ENCODE measurements at places on chromosomes 3 and 15. TPM values are rescaled to one million over a fixed set of nuclear protein-coding genes. Genes with fewer than 3 reads are reported as not detected.

GRCh38 chr15:39692356-39693327, 90.0 kb downstream of the FSIP1 start:
- H3K27me3 ChIP-seq: no peaks in the 10 kb centered on the region
- H3K4me1 ChIP-seq: peaks cover 59% of the 10 kb centered on the region
- no peaks in the 10 kb centered on the region for H3K36me3 ChIP-seq
- H3K27ac ChIP-seq: peak overlapping the region; percentile 80

DNA sequence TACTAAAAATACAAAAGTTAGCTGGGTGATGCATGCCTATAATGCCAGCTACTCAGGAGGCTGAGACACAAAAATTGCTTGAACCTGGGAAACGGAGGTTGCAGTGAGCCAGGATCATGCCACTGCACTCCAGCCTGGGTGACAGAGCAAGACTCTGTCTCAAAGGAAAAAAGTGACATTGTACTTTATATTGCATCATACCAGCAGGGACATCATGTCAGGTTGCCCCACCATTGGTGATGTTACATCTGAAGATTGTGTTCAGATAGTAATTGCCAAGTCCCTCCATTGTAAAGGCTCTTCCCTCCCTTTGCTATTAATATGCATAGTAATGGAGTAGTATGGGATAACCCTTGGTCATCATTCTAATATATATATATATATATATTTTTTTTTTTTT, 44.8 kb downstream of the FOXL2 start:
- no peak overlapping the region for H3K4me3 ChIP-seq
- H3K27me3 ChIP-seq: no peaks in the 10 kb centered on the region
- H3K4me1 ChIP-seq: no peaks in the 10 kb centered on the region
- no peak overlapping the region for H3K27ac ChIP-seq
- H3K36me3 ChIP-seq: no peaks in the 10 kb centered on the region

- no peaks in the 10 kb centered on the region for H3K36me3 ChIP-seq
- no peak overlapping the region for H3K27ac ChIP-seq
- no peak for DNase-seq
- no peaks in the 10 kb centered on the region for H3K4me1 ChIP-seq
- H3K4me3 ChIP-seq: no peak overlapping the region
Measured at GRCh38 chr3:195219351-195220230, 51.4 kb downstream of the XXYLT1 start.

GRCh38 chr3:187713504-187713903, 11.1 kb upstream of the RTP2 start:
- no peak overlapping the region for H3K27ac ChIP-seq
- DNase-seq: no peak
- H3K4me1 ChIP-seq: no peaks in the 10 kb centered on the region
- no peaks in the 10 kb centered on the region for H3K27me3 ChIP-seq
- H3K4me3 ChIP-seq: no peak overlapping the region

GRCh38 chr3:22971497-22971896, 231.6 kb upstream of the UBE2E2 start:
- H3K27ac ChIP-seq: no peak overlapping the region
- no peaks in the 10 kb centered on the region for H3K27me3 ChIP-seq
- H3K4me1 ChIP-seq: peaks cover 14% of the 10 kb centered on the region
- H3K4me3 ChIP-seq: no peak overlapping the region

DNA sequence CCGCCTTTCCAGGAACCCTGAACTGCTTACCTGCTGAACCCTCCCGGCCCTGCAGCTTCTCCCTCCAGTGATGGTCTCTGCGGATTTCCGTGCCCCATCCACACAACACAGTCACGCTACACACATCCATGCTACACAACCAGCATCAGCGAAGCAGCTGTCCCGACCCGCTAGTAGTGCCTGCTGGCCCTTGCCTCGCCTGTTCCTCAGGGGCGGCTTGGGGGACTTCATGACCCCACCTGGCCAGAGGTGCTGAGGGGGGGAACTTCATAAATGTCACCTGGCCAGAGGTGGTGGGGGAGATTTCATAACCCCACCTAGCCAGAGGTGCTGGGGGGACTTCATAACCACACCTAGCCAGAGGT, 530 bp upstream of the TUBGCP5 start:
- H3K36me3 ChIP-seq: no peaks in the 10 kb centered on the region
- H3K27me3 ChIP-seq: no peaks in the 10 kb centered on the region
- H3K4me3 ChIP-seq: peak overlapping the region; percentile 91
- no peak overlapping the region for H3K27ac ChIP-seq
- DNase-seq: no peak
- H3K4me1 ChIP-seq: peaks cover 7% of the 10 kb centered on the region

GRCh38 chr3:115233021-115233420, 85.9 kb upstream of the ZBTB20 start:
- no peaks in the 10 kb centered on the region for H3K27me3 ChIP-seq
- H3K36me3 ChIP-seq: no peaks in the 10 kb centered on the region
- no peak overlapping the region for H3K4me3 ChIP-seq
- H3K27ac ChIP-seq: no peak overlapping the region
- H3K4me1 ChIP-seq: no peaks in the 10 kb centered on the region

The AP3B2 gene
- total RNA-seq: 0.97 TPM

The MITF gene
- not detected for total RNA-seq

The RASL12 gene
- total RNA-seq: 5.8 TPM

Data from neural progenitor cell (in vitro differentiated cells).